ENCODE measurements at places on chromosomes 1 and 21.

- no peak for DNase-seq
Observed at GRCh38 chr1:93079685-93080141, 630 bp downstream of the MTF2 start.

- peak; percentile 46 for DNase-seq
Observed at GRCh38 chr1:40045182-40045581, 4.7 kb downstream of the CAP1 start.

DNA sequence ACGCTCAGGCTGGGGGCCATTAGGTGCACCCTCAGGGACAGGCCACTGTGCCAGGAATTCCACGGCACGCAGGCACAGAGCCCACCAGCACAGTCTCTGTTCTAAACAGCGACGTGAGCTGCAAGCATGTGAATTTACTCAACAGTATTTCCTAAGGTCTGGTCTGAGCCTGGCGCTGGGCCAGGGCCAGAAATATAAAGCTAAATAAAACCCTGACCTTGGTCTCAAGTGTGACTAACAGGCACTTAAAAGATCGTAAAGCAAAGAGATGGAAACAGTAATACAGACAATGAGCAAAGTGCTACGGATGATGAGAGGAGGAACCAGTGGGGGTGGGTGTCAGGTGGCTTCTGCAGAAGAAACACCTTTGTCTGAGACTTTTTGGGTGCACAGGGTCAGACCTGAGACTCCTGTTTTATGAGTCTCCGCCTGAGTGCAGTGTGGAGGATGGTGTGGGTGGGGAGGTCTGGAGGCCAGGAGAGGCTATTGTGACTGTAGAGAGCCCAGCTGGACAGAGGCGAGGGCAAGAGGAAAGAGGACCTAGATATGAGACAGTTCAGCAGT lies 53.4 kb upstream of the EDN2 start:
- DNase-seq, result peak; percentile 84

DNA sequence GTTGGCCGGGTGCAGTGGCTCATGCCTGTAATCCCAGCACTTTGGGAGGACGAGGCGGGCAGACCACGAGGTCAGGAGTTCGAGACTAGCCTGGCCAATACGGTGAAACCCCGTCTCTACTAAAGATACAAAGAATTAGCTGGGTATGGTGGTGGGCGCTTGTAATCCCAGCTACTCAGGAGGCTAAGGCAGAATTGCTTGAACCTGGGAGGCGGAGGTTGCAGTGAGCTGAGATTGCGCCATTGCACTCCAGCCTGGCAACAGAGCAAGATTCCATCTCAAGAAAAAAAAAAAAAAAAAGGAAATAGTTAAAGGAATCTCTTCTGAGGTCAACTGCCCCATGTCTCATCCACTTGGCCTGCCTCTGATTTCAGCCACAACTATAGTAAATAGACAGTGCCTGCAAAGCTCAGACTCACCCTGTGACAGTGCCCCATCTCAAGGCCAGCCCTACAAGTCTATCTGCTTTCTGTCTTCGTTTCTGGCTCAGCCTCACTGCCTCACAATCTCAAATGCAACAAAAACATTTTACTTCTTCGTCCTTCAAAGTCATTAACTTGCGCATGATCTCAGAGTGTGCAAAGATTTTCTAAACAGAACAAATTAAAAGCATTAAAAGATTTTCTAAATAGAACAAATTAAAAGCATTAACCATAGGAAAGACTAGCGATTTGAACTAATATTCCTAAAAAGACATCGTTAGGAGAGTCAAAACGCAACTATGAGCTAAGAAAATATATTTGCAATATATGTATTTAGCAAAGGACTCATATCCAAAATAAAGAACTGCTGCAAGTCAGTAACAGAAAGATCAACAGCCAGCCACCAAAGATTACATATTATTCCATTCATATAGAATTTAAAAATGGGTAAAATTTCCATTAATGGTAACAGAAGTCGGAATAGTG lies 65.0 kb upstream of the PRDX6 start:
- peak; percentile 75 for DNase-seq
